ENCODE measurements at places on chromosomes 7 and 10.

DNA sequence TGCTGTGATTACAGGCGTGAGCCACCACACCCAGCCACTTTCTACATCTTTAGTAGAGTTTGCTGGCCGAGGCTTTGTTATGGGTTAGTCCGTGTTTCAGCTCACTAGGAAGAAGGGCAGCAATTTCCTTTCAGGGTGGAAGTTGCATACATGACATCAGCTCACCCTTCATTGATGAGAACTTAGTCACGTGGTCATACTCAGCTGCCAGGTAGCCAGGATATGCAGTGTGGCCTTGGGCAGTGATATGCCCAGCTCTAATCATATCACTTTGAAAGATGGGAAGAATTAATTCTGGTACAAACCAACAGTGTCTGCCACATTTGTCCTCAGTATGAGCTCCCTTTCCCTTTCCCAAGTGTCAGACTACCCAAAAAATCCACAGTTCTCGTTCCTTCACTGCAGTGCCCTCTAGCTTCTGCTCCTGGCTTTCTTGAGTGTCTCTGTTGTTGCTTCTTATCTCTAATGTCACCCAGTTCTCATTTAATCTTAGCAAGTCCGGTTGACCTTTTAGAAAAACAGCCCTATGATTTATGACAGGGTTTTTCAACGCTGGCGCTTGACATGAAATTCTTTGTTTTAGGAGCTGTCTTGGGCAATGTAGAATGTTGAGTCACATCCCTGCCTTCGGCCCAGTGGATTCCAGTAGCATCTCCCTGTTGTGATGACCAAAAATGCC, 108.7 kb upstream of the ITGB1 start:
- no peak for DNase-seq

- no peak for DNase-seq
Observed at GRCh38 chr10:16950656-16951601, 133.7 kb upstream of the RSU1 start.

DNA sequence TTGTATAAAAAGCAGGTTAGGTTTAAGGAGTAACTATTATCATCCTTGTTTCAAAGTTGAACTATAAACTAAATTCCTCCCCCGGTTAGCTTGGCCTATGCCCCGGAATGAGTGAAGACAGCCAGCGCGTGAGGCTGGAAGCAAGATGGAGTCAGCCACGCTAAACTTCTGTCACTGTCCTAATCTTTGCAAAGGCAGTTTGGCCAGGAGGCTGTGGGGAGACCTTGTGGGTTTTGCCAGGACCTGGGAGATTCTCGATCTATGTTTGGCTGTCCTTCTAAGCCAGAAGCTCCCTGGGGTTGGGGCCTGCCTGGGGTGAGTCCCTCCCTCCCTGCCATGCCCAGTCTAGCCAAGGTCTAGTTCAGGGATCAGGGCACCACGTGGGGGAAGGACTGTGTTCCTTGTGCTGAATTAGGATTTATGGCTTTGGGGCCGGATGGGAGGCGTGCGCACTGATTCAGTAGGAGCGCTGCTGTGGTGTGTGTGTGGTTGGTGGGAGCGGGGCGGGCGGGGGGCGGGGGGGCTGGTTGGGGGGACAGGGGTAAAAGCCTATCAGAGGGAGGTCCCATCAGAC, 871 bp upstream of the GTF2IRD1 start:
- DNase-seq = no peak

- no peak for DNase-seq
Observed at GRCh38 chr7:19290968-19291367, 145.7 kb upstream of the FERD3L start.

GRCh38 chr7:373818-374705, 84.1 kb downstream of the FOXL3 start:
- no peak for DNase-seq

- DNase-seq = no peak
Observed at GRCh38 chr10:93553482-93554315, 12.8 kb upstream of the FFAR4 start.

DNA sequence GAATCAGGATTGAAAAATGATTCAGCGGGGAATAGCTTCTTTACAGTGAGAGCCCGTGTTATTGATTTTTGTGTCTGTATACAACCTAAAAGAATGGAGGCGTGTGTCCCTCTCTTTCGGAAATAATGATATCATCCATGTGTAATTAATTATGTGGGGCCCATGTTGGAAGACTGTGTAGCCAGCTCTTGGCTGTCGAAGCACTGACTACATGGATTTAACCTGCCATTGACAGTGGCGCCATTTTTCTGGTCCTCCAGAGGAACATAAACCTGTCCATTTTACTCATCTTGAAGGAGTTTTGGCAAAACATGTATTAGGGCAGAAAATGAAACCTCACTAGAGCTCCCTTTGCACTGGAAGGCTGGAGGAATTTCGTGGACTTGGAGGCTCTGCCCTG, 119.6 kb downstream of the ITIH5 start:
- no peak for DNase-seq

GRCh38 chr7:151595702-151596350, 76.1 kb upstream of the RHEB start:
- no peak for DNase-seq

DNA sequence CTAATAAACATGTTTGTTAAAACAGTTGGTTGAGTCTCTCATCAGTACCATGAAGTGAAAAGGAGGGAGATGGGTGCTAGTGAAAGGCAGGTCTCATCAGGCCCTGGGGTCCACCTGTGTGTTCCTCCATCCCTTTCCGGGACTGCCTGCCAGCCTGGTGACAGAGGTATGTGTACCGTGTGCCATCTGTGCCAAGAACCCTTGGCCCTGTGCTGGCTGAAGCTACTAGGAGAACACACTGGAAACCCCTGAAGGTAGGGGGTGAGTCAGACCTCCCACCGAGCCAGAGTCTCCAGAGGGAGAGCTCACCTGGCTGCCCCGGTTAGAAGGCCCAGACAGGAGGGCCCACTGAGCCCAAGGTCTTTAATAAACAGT, 2.3 kb downstream of the DDIT4 start:
- no peak for DNase-seq

DNA sequence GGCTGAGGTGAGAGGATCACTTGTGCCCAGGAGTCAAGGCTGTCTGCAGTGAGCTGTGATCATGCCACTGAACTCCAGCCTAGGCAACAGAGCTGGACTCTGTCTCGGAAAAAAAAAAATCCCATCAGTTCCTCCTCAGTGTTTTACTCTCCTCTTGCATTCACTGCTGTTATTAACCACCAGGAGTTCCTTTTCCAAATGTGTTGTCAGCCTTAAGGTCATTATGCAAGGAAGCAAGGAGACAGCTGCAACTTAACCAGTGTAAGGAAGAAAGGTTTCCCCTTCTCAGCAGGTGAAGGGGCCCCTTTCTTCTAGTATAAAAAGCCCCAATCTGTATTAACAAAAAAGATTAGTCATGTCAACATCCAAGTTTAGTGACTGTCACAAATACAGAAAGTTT, 86.6 kb upstream of the LEP start:
- DNase-seq = no peak

- no peak for DNase-seq
Observed at GRCh38 chr7:11604505-11604904, 227.5 kb downstream of the THSD7A start.

GRCh38 chr7:134197345-134197744, 70.2 kb downstream of the LRGUK start:
- DNase-seq = no peak

- no peak for DNase-seq
Observed at GRCh38 chr7:90345595-90346335, 751 bp upstream of the GTPBP10 start.

DNA sequence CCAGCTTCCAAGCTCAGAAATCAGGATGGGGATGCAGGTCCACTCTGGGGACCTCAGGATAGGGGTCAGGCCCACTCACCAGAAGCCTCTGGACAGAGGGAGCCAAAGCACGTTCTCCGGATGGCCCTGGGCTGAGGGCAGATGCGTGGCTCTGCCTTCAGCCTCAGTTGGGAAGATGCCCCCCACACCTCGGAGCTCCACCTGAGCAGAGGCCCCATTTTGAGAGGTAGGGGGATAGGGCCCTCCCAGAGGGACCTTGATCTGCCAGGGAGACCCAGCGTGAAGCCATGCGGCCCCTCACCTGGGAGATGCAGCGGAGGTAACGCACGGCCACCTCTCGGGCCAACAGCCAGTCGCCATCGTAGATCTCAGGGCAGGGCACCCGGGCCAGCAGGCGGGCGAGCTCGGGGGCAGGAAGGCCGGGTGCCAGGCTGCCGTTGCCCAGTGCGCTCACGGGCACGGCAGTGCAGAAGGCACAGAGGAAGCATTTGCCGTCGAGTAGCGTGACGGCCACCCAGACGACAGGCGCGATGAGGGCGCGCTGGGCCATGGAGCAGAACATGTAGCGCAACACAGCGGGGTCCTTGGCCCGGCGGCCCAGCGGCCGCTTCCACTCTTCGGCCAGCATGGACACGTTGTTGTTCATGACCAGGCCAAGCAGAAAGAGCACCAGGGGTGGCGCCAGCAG, 660 bp downstream of the CALHM1 start:
- DNase-seq = no peak

DNA sequence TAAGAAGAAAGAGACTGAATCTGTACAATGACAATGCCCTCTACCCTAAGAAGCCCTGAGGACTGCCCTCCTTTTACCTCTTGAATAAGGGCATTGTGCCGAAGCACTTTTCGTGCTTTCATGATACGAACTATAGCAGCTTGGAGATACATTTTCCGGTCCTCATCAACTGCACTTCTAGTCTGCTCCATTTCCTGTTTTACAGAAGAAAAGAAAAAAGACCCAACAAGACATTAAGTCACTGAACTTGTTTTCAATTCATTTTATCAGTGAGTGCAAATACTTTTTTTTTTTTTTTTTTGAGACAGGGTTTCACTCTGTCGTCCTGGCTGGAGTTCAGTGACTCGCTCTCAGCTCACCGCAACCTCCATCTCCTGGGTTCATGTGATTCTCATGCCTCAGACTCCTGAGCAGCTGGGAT, 78.4 kb downstream of the CUL2 start:
- no peak for DNase-seq

DNA sequence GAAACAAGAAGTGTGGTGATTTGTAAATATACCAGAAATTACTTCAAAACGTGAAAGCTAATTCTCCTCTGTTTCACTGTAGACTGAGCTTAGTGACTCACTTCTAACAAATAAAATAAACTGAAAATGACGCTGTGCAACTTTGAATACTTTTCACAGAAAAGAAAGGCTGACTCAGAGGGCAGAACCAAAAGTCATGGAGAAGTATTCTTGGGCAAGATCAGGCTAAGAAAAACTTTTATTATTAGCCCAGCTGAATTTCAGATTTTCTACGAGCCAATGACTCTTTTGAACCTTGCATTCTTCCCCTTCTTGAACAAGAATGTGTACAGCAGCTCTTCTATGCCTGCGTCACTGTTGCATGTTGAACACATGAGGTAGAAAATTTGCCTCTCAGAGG, 527.3 kb upstream of the GHITM start:
- DNase-seq = no peak

GRCh38 chr10:107264742-107265141, 100.2 kb upstream of the SORCS1 start:
- DNase-seq = no peak

DNA sequence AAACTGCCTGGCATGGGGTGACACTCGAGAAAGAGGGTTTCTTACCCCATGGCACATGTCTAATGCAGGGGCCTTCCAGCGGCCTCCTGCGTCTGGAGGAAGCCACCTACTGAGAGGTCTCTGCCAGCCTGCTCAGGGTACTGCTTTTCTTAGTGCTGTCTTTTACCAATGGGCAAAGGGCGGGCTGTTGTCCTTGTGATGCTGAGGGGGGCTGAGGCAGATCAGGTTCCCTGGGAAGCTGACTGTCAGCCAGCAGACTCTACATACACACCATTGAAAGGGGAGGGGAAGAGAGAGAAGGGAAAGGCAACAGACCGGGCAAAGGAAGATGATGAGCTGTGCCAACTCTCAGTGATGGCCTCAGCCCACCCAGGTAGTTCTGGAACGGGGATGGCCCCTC, 48.7 kb downstream of the COL13A1 start:
- no peak for DNase-seq

DNA sequence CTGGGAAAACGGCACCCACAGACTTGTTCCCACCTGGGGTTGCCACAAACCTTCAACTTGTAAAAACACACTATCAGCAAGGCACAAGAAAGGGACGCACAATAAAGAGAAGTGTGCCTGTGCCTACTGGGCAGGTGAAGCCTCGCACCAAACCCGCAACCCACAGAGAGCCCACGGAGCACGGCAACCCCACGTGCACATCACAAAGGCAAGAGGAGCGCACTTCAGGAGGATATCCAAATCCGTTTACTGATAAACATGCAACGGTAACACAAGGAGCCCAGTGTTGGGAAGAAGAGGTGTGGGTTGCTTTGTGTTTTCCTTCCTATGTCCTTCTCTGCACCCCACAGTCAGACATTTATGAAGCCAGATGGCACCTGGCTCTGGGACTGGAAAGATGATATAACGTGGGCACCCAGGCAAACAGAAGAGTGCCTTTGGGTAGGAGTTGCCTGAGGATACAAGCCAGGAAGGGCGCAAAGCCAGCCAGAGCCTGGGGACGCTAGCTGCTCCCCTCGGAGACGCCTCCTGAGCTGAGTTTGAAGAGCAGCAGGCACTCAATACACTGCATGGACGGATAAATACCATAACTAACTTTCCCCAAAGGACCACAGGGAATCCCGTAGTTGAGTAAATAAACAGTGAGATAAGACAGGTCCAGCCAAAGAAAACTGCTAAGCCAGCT, 41.6 kb downstream of the TCERG1L start:
- DNase-seq = no peak

GRCh38 chr10:32163071-32163761, 107.0 kb upstream of the KIF5B start:
- DNase-seq = no peak

GRCh38 chr7:77989981-77990566, 191.5 kb downstream of the PHTF2 start:
- no peak for DNase-seq

GRCh38 chr7:87361320-87361719, 15.9 kb downstream of the CROT start:
- no peak for DNase-seq

DNA sequence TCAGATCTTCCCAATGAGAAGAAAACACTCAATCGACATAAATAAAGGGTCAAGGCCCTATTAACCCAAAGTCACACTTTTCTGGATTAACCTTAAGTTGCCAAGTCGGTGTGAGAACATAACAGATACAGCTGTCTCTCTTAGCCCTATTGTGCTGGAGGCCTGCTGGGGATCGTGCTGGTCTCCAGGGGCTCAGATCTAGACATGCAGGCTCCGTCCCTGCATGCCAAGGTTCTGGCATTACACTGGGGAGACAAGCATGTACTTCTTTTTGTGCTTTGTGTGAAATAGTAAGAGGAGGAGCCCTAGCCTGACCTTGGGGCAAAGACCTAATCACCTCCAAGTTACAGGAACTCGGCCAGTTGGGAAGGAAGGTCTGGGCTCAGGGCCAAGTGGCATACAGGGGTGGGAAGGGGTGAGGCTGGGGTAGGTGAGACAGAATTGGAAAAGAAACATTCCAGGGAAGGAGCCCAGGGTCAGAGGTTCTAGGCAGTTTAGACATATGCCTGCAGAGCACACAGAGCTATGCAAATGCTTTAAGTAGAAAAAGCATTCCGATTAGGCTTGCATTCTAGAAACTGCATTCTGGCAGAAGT, 216.4 kb downstream of the HECW1 start:
- no peak for DNase-seq

Data from GM20000 (cell line).